ENCODE measurements at places on chromosomes 12 and 14.

DNA sequence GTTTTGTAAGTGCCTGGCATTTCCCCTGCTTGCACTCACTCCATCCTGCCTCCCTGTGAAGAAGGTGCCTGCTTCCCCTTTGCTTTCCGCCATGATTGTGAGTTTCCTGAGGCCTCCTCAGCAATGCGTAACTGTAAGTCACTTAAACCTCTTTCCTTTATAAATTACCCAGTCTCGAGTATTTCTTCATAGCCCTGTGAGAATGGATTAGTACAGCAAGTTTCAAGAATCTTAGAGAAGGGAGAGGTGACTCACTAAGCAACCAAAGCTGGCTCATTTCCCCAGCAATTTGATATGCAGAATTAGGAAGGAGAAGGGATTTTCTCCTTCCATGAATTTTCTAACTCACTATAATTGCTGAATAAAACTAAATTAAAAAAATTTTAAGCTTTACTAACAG lies 251.0 kb upstream of the FOXG1 start:
- DNase-seq, result no peak

- DNase-seq, result no peak
Observed at GRCh38 chr12:93407054-93407962, 29.6 kb downstream of the NUDT4 start.

- DNase-seq, result no peak
Observed at GRCh38 chr14:71371711-71372396, 464.6 kb downstream of the PCNX1 start.

DNA sequence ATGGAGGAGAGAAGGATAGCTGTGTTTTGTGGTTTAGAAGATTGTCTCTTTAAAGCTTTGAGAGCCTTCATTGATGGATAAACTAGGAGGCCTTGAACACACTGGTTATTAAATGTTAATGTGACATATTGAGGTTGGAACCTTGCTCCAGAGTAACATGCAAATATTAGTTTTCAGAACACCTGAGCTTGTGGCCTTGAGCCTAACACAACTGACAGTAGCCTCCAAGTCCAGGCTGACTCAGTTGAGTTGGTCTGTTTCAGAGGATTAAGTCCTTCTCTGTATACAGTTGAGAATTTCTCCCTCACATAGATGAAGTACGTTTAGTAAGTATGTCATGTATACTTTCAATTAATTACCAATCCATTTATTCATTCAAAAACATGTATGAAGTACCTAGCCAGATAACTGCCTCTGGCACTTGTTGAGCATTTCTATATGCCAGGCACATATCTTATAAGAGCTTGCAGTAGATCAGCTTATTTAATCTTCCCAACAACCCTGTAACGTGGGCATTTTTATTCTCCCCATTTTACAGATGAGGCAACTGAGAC lies 63.5 kb downstream of the ELK3 start:
- DNase-seq, result no peak

DNA sequence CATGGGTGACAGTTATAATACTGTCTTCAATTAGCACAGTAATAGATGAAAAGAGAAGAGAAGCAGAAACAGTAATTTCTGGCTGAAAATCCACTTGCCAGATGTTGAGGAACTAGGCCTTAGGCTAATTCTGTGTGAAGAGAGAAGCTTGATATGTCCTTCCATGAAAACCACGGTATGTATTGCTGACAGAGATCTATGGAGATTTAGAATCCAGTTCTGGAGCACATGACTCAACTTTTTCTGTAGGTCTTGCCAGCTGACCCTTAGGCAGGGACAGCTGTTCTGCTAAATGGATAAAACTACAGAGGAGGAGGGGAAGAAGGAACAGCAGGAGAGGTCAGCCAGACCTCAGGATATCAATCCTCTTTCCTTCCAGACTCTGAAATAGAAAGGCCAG lies 211.5 kb downstream of the PRKD1 start:
- no peak for DNase-seq

GRCh38 chr12:60257063-60257462 lies 661.2 kb downstream of the SLC16A7 start:
- DNase-seq, result no peak

DNA sequence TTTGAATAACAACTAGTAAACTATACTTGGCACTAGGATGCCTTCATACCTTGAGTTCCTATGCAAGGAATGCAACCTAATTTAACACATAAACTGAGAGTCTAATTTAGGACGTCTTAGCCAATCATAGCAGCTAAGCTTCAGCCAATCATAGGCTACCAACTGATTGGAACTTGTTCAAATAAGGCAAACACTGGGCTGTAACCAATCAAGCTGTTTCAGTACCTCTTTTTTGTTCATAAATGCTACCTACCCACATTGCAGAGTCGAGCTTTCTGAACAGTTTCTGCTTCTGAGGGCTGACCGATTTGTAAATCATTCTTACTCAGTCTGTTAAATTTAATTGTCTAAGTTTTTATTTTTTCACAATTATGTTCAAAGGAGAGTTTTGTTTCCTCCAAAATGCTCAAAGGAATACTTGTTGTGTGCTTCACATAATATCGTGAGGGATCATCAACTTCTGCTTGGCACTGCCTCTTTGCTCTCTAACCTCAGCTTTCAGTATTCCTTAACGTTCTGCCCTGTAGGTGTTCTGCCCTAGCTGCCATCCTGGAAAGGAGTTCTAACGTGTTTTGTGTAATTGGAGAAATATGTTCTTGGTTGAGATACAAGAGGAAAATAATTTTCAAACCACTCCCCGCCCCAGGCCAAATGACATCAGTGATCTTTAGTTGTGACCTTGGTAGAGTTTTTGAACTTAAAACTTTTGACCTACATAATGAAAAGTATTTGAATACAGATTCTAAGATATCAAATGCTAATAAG lies 380.4 kb upstream of the MIS18BP1 start:
- no peak for DNase-seq

DNA sequence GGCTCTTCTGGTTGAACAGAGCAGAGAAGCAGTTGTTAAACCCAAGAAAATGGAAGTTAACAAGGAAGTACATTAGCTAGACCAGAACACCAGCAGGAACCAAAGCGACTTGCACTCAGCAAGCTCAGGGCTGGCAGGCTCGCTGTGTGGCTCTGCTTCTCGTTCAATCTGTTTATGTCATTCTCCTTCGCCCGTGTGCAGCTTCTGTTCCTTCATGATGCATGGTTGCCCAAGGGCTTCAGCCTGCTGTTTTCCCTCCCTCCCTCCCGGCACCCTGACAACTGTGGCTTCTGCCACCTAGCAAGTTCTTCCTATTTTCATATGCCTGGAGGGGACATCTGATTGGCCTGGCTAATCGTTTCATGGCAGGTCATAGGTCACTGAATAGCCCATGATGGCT lies 25.3 kb downstream of the PIGH start:
- DNase-seq, result no peak

DNA sequence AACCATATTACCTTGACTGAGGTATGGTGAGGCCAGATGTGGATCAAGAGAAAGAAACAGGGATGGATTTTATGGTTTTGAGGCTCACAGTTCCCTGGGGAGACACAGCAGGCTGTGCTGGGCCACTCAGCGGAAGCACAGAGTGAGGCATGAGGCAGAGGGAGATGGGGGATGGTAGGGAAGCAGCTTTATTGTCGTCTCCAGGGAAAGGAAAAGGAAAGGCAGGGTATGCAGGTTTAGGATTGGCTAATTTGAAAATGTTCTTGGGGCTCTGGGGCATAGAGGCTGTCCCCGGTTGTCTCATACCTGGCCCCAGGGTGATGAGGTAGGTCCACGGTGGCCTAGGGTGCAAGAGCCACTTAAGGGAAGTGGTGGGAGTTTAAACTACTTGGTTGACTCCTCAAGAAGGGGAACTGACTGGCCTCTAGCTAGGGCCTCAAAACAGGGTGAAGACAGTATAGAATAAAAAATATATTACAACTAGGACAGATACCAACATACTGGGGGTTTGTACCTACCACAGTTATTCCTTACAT lies 322.8 kb downstream of the RGS6 start:
- no peak for DNase-seq

GRCh38 chr14:67392800-67393199 lies 19.2 kb downstream of the PLEK2 start:
- no peak for DNase-seq

DNA sequence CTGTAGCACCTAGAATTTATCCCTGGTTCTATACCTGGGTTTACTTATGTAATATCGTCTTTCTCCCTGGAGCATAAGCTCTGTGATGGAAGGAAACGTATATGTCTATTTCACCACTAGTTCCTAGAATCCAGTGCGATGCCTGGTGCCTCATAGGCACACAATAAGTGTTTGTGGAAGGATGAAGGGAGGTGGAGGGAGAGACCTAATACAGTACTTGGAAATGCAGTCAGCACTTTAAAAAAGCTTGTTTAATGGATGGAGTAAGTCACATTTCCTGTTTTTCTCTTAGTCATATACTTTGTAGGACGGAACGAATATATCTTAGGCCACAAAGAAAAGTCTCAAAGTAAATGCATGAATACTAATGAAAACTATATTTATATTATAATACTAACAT lies 186.5 kb upstream of the HMGA2 start:
- no peak for DNase-seq

- no peak for DNase-seq
Observed at GRCh38 chr12:31899109-31899508, 60.1 kb upstream of the RESF1 start.

DNA sequence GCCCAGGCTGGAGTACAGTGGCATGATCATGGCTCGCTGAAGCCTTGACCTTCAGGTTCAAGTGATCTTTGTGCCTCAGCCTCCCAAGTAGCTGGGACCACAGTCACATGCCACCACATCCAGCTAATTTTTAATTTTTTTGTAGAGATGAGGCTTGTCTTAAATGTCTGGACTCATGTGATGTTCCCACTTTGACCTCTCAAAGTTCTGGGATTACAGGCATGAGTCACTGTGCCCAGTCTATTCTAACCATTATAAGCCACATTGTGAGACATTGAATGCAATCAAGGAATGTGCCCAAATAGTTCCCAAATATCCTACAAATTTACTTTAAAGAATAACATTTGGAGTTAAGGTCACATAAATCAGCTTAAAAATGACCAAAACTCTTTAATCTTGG lies 130.7 kb upstream of the ARID2 start:
- no peak for DNase-seq

- DNase-seq, result no peak
Observed at GRCh38 chr12:65510584-65511050, 232.1 kb downstream of the MSRB3 start.

- DNase-seq, result no peak
Observed at GRCh38 chr12:76255692-76256091, 92.5 kb downstream of the BBS10 start.

DNA sequence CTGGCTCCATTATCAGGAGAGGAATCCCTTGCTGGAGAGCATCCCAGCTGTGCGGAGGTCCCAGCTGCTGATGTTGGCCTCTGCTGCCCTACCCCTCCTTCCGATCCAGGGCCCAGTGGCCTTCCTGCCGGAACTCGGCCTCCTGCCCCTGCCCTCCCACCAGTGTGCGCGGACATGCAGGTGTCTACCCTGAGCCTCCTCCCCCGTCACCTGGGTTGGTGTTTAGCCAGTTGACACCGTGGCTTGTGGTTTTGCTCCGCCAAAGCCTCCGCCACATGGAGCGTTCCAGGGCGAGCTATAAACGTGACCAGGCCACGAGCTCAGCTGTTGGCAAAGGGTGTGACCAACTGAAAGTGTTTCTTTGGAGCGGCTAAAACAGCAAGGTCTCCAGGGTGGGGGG lies 1104.3 kb downstream of the BCL11B start:
- DNase-seq, result no peak

DNA sequence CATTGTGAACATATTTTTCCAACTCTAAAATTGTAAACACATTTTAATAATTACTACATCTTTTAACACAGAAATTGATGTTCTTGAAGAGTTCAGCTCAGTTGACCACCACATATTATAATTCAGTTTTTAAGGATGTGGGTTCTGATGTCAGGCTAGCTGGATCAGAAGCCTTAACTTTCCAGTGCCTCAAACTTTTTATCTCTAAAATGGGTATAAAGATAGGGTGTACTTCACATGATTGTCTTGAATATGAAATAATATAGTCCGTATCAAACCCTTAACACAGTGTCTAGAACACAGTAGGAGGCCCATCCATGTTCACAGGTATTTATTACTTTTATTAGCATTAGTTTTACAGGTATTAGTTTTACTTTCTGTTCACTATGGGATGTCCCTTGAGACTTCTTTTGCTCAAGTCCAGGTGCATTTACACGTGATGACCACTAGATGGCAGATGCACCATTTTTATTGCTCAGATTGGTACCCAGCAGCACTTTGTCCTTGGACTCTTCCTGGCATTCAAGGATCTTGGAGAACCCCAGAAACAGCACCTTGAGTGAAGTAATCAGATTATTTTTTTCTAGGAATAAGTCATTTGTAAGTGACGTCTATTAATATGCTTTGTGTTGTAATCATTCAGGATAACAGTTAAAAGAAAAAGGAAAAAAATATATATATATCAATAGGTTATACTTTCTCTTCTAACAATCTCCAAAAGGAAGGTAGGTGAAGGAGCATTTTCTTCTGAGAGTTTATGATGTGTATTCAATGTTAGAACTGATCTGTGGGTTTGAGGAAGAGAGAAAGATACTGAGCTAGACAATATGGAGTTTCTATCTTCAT lies 580.2 kb downstream of the ETNK1 start:
- no peak for DNase-seq

DNA sequence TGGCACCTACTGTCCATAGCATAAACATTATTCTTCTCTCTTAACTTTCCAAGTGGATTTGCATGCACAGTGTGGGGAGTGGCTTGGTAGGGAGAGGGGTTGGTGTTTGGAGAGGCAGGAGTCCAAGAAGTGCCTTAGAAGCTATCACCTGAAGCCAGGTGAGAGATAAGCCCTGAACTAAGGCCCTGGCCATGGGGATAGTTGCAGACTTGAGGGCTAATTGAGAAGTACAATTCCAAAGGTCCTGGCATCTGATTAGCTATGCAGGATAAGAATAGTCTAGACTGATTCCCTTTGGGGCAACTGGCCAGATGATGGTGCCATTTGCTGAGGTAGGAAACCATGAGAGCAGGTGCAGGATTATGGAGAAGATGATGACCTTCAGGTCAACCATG lies 2.0 kb upstream of the PCK2 start:
- no peak for DNase-seq

- DNase-seq, result no peak
Observed at GRCh38 chr14:71244341-71244740, 337.1 kb downstream of the PCNX1 start.

DNA sequence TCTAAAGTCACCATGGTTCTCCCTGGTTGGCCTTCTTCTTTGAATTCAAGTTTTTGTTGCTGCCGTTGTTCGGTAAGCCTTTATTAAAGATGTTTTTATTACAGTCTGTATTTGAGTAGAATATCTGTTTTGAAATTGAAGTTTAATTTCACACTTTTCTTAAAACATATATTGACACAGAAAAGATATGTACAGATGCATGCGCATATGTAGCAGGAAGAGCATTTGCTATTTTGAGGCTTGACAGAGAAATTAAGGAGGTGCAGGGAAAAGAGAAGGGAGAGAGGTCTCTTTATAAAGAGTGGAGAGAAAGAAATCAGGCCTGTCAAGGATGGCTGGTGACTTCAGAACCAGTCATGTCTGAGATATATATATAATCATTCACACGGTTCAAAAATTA lies 46.0 kb upstream of the TRIM9 start:
- DNase-seq, result no peak

GRCh38 chr12:42469355-42470175 lies 120.0 kb downstream of the PRICKLE1 start:
- DNase-seq, result no peak

GRCh38 chr12:127411166-127411915 lies 855.6 kb upstream of the TMEM132C start:
- DNase-seq, result no peak
